ENCODE measurements at places on chromosomes 5 and 9.

GRCh38 chr9:100591139-100591538 lies 13.3 kb downstream of the CAVIN4 start:
- DNase-seq, result no peak

DNA sequence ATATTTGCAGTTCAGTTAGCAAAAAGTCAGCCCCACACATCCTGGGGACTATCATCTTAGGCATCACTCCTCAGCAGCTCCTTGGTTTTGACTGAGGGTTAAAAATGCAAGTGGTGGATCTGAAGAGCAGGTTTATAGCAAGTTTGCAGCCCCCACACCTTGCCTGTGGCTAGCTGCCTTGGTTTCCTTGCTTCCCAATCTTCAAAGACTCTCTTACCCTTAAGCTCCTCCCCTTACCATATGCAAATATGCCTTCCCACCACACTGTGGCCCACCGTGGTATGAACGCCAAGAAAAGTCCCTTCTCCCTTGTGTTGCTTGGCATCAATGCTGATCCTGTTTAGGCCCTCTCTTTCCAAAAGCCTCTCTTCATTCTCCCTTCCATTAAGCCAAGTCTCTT lies 45.0 kb upstream of the AGXT2 start:
- DNase-seq, result no peak

GRCh38 chr9:12740845-12741244 lies 34.0 kb upstream of the LURAP1L start:
- DNase-seq, result no peak

- DNase-seq, result no peak
Observed at GRCh38 chr5:174204535-174205313, 159.2 kb downstream of the NSG2 start.

DNA sequence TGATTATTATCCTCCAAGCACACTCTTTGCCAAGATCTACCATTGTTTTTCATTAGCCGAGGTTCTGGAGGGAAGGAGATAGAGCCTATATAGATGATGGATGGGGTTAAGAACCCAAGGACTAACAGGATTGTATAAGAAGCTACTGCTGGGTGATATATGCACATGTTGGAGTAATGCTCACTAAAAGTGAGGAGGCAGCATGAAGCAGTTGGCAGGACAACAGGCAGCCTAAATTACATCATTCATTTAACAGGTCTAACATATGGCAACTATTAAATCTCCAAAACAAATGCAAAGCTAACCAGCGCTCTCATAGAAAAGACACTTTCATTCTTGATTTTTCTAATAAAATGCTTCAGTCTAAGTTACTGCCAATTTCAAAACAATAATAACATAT lies 293.2 kb downstream of the EPB41L4A start:
- DNase-seq, result no peak

Data from NCI-H2107 (cell line).